ENCODE measurements at places on chromosomes 12 and 14.

GRCh38 chr12:9717070-9717925 is 15.6 kb downstream of the CLECL1 start:
- no peak for DNase-seq

DNA sequence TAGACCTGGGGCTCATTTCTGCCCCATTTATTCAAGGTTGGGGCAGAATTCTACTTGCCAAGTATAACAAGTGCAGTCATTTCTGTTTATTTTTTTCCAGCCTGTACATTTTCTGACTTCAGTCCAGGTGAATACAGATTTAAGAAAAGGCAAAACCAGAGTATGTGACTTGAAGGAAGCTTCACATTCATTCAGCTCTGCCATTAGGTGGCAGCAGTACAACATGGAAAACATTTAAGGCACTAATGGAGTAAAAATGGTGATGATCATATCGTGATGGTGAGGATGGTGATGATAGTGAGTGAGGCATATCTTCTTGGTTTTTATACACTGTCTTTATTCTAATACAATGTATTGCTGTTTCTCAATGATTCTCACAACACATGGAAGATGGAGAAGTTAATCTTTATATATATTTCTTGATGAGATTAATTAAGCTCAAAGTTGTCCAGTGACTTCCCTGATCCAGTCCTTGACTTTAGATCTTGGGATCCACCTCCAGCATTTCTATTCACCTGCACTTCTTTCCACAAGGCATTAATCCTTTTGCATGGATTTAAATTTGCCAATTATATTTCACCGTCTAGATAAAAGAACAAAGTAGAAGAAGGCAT is 176.7 kb upstream of the SEL1L start:
- no peak for DNase-seq

DNA sequence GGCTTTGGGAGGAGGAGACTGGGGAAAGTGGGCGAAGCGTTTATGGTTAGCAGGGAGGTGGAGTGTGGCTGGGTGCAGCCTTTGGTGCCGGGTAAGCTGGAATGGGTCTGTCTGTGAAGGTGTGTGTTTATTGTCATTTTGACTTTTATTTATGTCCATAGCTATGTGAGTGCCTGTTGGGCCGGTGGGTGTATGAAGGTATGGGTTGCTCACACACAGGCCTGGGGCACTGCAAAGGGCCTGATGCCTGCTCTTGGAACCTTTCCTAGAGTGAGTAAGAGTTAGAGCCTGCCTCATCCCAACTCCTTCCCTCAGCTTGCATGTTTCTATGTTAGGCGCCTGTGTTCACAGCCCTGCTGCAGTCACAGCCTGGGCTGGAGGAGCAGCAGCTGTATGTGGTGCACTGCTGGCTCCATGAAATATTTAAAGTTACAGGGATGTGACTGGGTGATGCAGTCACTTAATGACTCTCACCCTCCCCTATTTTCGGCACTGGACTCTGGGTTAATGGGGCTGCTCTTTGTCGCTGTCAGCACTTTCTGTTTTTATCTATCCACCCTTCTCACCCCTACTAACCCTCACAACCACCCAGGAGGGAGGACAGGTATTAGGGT is 2.6 kb upstream of the PPP1R1A start:
- no peak for DNase-seq

- DNase-seq = no peak
Measured at GRCh38 chr12:79375050-79375449, 315.7 kb downstream of the PAWR start.

All from CD4-positive, alpha-beta T cell treated with Interleukin-2 at 100 ng/mL for 4 hours (primary cell).